ENCODE measurements at places on chromosomes 12 and 14.

GRCh38 chr12:74849801-74850200 is 312.2 kb downstream of the ATXN7L3B start:
- no peaks in the 10 kb centered on the region for H3K4me1 ChIP-seq
- H3K4me3 ChIP-seq, result no peak overlapping the region
- H3K27me3 ChIP-seq, result no peaks in the 10 kb centered on the region
- DNase-seq, result no peak
- no peak overlapping the region for H3K27ac ChIP-seq
- H3K36me3 ChIP-seq, result no peaks in the 10 kb centered on the region

DNA sequence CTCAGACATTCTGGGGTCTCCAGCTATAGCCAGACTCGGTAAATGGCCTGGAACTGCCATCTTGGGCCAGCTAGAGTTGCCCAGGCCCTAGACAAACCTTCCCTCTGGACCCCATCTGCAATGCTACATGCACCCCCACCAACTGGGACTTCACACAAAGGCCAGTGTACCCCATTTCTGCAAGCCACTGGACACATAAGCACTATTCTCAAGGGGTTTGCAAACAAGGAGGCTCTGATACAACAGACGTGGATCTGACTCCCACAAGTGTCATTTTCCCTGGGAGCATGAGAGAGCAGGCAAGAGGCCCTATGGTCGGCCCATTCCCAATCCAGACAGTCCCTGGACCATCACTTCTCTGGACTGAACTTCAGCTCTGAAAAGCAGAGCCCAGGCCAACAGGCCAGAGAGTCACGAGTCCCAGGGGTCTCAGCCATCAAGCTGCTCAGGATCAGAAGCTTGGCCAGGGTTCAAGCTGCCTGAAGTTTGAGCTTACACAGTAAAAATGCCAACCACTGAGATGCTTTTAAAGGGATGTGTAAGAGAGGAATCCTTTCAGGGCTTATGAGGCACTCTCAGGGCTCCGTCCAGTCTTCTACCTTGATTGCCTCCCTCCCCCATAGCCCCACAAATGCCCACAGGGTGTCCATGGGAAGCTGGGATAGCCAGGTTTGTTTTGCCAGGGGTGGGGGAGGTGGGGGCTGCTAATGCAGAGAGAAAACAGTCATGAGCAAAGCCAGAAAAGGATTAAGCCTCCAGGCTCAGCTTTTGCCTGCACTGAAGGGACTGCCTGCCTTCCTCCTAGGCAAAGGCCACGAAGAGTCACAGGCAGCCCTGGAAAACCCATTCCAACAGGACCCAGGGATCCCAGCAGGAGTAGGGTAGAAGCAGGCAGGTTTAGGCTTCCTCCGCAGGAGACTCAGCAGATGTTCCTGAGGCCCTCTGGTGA is 31.7 kb upstream of the PNMA1 start:
- peak overlapping the region; percentile 85 for H3K27ac ChIP-seq
- H3K27me3 ChIP-seq, result no peaks in the 10 kb centered on the region

GRCh38 chr12:99529966-99530365 is 117.6 kb upstream of the GARIN6 start:
- no peak for DNase-seq
- H3K36me3 ChIP-seq, result no peaks in the 10 kb centered on the region
- no peaks in the 10 kb centered on the region for H3K4me1 ChIP-seq
- no peak overlapping the region for H3K4me3 ChIP-seq

DNA sequence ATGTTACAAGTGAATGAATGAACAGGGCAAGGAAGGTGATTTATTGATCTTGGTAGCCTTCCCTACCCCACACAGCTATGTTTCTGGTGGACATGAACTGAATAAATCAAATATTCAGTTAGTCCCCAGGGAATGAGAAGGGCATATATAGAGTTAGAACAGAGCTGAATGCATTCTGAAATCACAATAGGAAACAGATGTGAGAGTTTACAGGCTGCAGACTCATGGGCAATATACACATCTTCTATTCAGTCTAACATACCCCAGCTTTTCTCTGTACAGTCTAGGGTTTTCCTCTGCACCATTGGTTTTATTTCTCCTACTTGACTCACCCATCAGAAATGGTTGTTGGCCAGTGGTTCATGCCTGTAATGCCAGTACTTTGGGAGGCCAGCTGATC is 7.3 kb upstream of the STX2 start:
- H3K27ac ChIP-seq, result no peak overlapping the region
- H3K4me1 ChIP-seq, result no peaks in the 10 kb centered on the region
- no peaks in the 10 kb centered on the region for H3K27me3 ChIP-seq
- H3K36me3 ChIP-seq, result no peaks in the 10 kb centered on the region

DNA sequence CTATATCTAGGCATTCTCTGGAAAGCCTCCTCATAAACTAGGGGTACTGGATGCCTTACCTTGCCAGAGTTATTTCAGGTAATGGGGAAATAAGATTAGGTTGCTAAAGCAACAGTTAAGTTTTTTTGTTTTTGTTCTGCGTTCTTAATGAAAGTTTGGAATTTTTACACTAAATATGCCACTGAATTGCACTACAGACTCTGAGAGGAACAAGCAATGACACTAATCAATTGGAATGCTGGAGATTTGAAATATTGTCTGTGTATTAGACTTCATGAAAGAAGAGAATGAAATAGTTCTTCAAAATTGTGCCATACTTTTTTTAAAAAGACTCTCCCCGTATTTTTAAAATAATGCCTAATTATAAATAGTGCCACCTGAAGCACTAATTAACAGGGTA is 287.8 kb downstream of the NAV3 start:
- H3K36me3 ChIP-seq, result no peaks in the 10 kb centered on the region
- DNase-seq, result no peak
- H3K27me3 ChIP-seq, result no peaks in the 10 kb centered on the region
- peaks cover 8% of the 10 kb centered on the region for H3K4me1 ChIP-seq

- H3K27ac ChIP-seq, result peak overlapping the region; percentile 3
- DNase-seq, result no peak
- peaks cover 20% of the 10 kb centered on the region for H3K4me1 ChIP-seq
- no peaks in the 10 kb centered on the region for H3K27me3 ChIP-seq
- H3K4me3 ChIP-seq, result no peak overlapping the region
These were observed 13.0 kb downstream of the KRT7 start for GRCh38 chr12:52245962-52246569.

DNA sequence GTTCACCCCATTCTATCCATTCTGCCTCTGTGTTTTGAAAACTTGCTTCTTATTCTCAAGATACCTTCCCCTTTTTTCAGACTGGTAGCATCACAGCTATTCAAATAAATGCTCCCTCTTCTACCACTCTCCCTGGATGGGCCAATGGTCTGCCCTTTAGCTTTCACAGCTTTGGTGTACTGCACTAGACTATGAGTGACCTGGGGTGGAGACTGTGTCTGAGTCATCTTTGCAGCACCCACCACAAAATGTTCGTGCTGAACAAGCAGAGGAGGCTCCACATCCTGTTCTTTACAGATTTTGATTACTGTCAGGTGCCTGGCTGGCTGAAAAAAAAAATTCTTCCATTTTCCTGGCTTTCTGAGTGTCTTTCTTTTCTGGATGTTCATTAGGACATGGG is 1104.1 kb upstream of the TMEM132C start:
- no peak for DNase-seq
- no peak overlapping the region for H3K4me3 ChIP-seq
- no peaks in the 10 kb centered on the region for H3K36me3 ChIP-seq
- H3K4me1 ChIP-seq, result no peaks in the 10 kb centered on the region
- H3K27ac ChIP-seq, result no peak overlapping the region
- no peaks in the 10 kb centered on the region for H3K27me3 ChIP-seq

DNA sequence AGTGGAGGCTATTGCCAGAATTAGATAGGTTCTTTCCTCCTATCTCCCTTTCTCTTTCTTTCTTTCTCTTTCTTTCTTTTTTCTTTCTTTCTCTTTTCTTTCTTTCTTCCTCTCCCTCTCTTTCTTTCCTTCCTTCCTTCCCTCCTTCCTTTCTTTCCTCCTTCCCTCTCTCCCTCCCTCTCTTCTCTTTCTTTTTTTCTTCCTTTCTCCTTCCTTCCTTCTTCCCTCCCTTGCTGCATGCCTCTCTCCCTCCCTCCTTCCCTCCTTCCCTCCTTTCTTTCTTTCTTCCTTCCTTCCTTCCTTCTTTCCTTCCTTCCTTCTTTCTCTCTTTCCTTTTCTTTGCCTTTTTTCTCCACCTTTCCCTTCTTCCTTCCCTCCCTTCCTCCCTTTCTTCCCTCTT is 16.4 kb upstream of the MDGA2 start:
- no peak overlapping the region for H3K4me3 ChIP-seq
- no peak for DNase-seq
- H3K36me3 ChIP-seq, result no peaks in the 10 kb centered on the region
- no peaks in the 10 kb centered on the region for H3K4me1 ChIP-seq
- H3K27ac ChIP-seq, result no peak overlapping the region

DNA sequence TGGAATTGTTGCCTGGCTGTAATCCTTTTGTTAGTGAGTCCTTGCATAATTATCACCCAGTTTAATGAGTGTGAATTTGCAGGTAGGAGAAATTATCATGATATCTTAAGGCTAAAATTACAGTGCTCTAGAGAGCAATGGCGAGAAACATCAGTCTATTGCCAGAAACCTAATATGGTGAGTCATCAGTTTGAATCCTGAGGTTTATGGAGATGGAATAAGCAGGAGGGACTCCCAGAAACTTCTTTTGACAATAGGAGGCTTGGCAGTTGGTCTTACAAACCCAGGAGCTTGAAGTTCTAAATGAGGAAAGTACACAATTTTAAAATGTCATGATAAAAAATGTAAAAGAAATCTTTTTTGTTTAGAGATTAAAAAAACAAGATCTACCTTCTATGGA is 31.5 kb upstream of the CRADD start:
- H3K4me1 ChIP-seq, result no peaks in the 10 kb centered on the region
- no peak for DNase-seq
- no peak overlapping the region for H3K27ac ChIP-seq
- no peaks in the 10 kb centered on the region for H3K36me3 ChIP-seq
- H3K27me3 ChIP-seq, result no peaks in the 10 kb centered on the region

DNA sequence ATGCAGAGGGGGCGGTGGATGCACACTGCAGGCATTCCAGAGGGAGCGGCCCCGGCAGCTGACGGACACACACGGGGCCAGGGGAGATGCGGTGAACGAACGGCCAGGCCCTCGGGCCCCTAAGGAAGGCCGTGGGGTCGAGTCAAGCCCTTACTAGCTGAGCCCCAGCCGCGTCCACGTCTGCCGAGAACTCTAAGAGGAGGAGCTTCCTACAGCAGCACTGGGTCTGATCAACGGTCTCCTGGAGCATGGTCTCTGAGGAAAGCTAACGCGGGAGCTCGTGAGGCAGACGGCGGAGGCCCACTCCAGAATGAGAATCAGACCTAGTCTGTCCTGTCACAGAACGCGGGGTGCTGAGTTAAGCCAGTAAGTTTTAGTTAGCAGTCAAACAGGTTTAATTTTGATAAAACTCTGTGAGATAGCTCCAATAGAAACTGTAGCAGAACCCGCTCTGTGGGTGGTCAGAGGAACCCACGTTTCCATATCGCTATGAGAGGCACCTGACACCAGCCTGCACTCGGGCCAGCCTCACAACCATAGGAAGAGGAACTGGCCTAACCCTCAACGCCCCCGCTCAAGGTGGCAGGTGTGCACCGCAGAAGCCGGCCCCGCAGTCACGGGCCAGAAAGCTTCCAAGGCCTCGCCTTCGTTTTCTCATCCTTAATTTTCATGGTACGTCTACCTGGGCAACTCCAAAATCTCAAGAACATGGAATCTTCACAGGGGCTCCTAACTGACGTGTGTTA is 55.5 kb downstream of the CDC42BPB start:
- peaks cover 28% of the 10 kb centered on the region for H3K36me3 ChIP-seq
- no peak for DNase-seq
- no peak overlapping the region for H3K4me3 ChIP-seq
- H3K27me3 ChIP-seq, result no peaks in the 10 kb centered on the region
- H3K27ac ChIP-seq, result no peak overlapping the region

- H3K27ac ChIP-seq, result no peak overlapping the region
- H3K4me3 ChIP-seq, result no peak overlapping the region
These were observed 38.1 kb downstream of the SNRPF start for GRCh38 chr12:95896846-95897245.

DNA sequence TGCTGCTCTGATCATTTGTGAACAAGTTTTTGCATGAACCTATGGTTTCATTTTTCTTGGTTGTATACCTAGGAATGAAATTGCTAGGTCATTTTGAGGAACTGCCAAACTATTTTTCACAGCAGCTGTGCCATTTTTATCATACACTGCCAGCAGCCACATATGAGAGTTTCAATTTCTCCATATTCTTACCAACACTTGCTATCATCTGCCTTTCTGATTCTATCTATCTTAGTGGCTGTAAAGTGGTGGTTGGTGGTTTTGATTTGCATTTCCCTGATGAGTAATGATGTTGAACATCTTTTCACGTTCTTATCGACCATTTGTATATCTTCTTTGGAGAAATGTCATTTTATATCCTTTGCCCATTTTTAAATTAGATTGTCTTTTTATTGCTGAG is 146.1 kb downstream of the C12orf75 start:
- H3K4me1 ChIP-seq, result no peaks in the 10 kb centered on the region
- DNase-seq, result no peak
- no peaks in the 10 kb centered on the region for H3K27me3 ChIP-seq
- no peak overlapping the region for H3K4me3 ChIP-seq
- H3K36me3 ChIP-seq, result no peaks in the 10 kb centered on the region
